ENCODE measurements at places on chromosomes 6 and 20.
A peak's percentile ranks its signal among the peaks of the same experiment; 100 is the strongest.

DNA sequence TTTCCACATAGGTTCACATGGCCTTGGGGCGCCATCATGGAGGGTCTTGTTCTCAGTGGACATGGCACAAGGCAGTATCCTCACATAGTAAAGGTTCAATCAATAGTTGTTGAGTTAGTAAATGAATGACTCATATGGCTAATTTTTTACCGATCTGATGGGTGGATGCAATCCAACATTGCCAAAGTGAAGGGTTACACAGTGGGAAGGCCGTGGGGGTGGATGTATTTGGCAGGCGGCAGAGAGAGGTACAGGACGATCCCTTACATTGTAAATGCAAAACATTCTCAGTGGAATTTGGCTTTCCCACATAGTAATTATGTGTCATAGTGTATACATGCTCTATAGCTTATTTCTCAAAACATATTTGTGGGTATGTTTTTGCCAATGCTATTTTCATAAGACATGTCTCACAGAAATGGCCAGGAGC lies 21.0 kb upstream of the PDE7B start:
- DNase-seq = no peak

DNA sequence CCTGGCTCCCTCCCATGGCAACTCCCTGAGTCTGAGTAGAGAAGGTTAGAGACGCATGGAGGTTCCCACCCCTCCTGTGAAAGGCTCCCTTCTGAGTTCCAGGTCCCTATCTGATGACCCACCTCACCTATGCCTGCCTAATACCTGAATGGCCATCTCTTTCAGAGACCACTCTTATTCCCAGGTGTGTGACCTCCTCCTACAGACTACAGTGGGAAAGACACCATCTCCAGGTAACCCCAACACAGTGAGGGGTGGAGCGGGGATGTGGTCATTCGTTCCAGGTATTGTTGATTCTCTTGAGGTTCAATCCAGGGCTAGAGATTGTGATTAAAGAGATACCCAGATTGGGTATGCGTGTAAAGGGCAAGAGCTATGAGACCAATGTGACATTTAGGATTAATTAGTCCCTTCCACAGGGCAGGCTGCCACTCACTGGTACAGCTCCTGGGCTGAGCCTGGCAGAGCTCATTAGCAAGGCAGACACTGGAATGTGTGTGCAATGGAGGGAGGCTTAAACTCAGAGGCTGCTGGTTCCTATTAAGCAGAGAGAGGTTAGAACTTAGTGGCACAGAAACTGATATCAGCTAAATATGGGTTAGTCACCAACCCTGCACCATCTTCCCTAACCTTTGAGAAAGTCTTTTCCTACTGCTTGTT lies 46.5 kb upstream of the IER3 start:
- no peak for DNase-seq

DNA sequence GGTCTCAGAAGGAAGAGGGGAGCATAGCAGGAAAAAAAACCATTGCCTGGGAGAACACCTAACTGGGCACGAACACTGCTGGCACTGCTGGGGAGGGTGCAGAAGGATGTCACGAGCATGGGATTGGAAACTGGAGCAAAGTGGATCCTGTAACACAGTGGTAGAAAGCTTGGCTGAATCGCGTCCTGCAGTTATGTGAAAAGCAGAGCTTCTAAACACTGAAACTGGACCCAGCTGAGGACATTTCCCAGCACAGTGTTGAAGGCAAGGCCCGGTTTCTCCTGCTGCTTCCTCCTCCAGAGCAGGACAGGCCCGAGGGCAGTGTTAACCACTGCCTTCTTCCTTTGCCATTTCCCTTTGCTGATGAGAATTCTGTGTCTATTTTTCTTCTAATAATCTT lies 6.7 kb downstream of the APMAP start:
- DNase-seq = no peak

DNA sequence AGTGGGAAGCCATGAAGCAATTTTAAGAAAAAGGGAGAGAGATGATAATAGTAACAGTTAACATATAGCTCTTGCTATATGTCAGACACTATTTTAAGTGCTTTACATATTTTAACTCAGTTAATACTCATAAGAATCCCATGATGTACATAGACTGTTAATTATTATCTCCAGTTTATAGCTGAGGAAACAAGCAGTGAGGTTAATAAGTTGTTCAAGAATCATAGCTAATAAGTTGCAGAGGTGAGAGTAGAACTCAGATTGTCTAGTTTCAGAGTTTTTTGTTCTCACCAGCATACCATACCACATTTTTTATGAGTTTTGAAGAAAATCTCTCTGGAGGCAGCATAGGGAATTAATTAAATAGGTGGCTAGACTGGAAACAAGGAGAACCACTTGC lies 144.6 kb upstream of the MMS22L start:
- no peak for DNase-seq

DNA sequence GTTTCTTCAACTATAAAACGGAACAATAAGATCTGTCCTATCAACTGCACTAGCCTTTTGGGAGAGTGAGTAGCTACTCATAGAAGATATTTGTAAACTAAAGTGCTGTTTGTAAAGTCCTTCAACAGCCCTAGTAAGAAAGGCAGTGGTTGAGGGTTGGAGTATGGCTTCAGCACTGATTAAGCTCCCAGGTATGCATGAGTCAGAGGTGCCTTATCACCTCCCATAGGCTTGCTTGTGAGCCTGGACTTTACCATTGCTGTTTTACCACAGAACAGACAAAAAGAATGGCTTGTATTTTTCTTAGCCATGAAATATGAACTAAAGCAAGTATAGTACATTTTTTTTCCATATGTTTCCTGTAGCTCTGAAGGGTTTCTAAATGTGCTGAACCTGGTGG lies 44.1 kb downstream of the SAMD3 start:
- no peak for DNase-seq

DNA sequence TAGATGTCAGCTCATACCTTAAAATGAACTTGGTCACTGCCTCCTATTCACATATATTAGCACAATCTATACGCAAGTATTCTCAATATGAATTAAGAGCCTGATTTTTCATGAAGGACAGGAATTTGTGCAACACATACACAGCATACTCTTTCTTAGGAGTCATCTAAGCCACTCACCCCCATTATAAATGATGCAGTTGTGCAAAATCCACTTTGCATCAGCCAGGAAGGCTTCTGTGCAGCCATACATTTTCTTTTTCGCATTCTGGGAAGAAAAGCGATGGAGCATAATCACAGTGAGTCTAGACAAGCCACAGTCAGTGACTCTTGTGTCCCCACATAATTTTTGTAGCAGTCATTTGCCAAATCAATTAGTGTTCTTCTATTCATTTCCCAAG lies 66.5 kb downstream of the ZMYND8 start:
- DNase-seq = no peak

DNA sequence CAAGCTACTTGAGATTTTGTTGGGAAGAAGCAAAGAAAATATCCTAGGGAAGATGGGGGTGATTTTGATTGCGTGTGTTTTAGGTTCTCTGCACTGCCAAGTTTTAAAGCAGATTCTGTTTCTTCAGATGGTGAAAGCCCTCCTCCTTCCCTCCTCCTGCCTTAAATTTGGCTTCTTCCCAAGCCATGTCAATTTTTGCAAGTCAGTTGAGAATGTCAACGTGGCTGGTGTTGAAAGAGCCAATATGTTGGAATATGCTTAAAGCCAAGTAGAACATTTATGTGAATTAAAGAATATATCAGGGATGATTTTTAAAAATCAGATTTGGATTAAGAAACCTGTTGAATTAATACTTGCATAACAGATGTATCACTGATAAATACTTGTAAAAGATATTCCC lies 270.8 kb downstream of the ARID1B start:
- no peak for DNase-seq

- DNase-seq = no peak
Observed at GRCh38 chr6:20252311-20252710, 40.0 kb upstream of the MBOAT1 start.

- no peak for DNase-seq
Observed at GRCh38 chr20:1857466-1857865, 37.7 kb upstream of the SIRPA start.

DNA sequence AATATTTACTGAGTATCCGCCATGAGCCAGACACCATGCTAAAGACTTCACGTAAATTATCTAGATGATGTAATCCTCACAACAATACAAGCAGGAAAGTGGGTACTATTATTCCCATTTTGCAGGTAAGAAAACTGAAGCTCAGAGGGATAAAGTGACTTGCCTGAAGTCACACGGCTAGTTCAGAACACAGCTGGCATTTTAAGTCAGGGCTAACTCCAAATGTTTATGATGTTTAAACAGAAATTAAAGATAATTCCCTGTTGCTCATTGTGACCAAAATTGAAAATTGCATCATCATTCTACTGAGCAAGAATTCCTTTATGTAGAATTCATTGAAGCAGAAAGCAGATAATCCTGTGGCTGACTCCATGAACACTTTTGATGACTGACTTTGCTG lies 71.3 kb upstream of the STXBP5 start:
- no peak for DNase-seq

DNA sequence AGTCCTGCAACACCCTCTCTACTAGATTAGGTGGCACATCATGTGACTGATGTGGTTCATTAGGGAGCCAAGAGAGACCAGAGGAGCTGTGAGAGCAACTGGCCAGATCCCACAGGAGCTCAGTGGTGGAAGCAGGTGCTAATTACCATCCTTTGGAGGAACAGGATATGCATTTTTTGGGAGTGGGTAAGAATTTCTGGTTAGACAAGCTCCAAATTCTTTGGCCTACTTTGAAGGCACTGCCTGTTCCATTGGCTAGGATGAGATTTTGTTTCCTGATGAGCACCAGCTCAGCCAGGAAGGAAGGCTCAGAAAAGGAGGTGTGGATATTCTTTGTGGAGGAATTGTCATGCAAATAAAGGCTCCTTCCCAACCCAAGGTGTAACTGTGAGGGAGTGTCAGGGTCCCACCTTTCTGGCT lies 130.3 kb upstream of the BMP2 start:
- DNase-seq = no peak

- DNase-seq = no peak
Observed at GRCh38 chr6:38107073-38107472, 287.5 kb downstream of the ZFAND3 start.

- no peak for DNase-seq
Observed at GRCh38 chr6:46175976-46176375, 5.2 kb upstream of the ENPP5 start.

DNA sequence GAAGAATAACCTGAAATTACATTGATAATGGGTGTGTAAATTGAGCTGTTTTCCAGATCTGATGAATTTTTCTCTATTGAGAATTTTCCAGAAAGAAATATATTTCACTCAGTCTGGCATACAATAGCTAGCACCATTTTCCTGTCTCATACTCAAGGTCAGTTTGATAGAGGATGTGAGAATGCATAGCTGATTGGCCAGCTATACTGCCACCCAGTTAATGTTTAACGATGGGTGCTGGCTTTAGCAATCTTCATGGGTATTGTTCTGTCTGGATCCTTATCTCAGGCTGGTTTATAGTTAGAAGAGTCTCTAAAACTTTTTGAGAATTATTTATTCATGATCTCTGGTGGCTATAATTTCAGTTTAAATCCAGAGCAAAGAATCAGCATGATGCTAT lies 147.4 kb downstream of the HDGFL1 start:
- DNase-seq = no peak

DNA sequence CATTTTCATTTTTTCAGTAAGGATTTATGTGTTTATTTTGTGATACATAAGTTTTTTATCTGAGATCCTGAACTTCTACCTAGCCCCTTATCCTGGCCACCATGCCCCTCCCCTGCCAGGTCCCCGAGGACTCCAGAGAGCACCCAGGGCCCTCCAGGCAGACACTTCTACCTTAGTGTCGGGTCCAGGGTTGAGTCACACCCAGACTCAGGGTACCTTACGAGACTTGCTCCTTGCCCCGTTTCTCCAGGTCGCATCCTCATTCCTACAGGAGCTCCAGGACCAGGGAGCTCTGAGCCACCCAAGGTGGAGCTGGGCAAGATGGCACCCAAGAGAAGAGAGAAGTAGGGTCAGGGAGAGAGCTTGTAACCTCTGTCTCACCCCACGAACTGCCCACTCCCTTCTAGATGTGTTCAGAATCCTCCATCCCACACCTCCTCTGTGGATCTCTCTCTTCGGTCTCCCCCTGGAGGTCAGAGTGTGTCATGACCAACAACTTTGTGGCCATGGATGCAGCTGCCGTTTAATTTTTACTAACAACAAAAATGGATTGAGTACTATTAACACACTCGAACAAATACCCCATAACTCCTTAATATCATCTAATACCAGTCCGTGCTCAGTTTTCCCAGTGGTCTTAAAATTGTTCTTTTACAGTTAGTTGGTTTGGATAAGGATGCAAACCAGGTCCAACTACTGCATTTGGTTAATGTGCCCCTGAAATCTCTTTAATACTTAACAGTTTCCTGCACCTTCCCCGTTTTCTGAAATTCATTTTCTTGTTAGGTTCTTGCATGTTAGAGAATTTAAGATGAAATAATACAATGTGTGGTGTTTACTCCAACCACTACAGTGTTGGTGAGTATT lies 130.6 kb upstream of the INSM1 start:
- DNase-seq = peak; percentile 54

DNA sequence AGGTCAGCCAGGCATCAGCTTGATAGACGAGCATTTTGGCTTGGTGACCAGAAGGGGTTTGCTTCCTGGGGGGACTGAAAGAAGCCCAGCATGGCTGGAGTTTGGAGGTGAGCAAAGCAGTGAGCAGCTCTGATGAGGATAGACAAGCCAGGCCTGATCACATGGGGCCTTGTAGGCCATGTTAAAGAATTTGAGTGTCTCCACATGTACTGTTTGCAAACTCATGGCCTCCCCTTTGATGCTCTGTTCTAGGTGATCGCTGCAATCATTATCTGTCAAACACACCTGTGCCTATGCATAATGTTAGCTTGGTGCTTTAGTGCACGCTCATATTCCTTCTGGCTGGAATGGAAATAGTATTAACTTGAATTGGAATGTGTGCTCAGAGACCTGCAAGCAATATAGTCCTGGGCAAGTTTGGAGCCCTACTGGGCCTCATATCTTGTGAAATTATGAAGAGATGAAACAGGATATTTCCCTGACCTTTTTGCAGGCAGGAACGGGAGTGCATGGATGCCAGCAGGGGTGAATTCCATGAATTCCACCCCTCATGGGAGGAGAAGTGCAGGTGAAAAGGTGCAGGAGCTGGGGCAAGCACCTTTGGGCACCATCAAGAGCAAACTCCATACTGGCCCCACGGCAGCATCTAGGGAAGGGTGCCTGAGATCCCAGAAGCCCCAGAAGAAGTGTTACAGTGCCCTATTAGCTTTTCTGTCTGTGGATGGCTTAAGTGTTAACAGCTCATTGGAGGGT lies 480.5 kb downstream of the EPM2A start:
- no peak for DNase-seq

DNA sequence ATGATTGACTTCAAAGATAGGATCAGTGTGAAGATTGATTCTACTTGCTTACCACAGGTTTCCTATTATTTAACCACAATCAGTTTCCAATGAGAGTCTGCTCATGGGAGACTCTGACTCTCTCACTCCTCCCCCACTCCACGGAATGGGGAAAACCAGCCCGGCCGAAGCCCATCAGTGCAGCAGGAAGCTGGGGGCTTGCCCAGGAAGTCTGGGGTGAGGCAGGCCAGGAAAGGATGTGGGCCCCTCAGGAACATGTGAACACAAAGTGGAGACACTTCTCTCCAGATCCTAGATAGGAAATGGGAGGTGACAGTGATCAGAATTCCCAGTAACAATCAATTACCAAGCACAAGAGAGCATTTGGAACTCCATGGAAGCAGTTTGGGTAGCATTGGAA lies 144.2 kb downstream of the TTLL2 start:
- no peak for DNase-seq

GRCh38 chr6:72931325-72931887 lies 293.9 kb downstream of the KHDC1L start:
- DNase-seq = no peak

- DNase-seq = no peak
Observed at GRCh38 chr20:44207126-44207723, 3.3 kb downstream of the OSER1 start.

GRCh38 chr6:168244961-168245551 lies 74.5 kb downstream of the DACT2 start:
- DNase-seq = no peak

Measured in nephron progenitor cell (in vitro differentiated cells).